Activated CD4-positive, CD25-positive, alpha-beta regulatory T cell treated with anti-CD3 and anti-CD28 coated beads, Interleukin-2, amount 50 U/mL, for 72 hours (primary cell): ENCODE measurements at places on chromosomes 5 and 9.

- DNase-seq = no peak
Observed at GRCh38 chr9:77421506-77422265, 226.4 kb downstream of the GNA14 start.

GRCh38 chr9:121340676-121341392, 29.2 kb downstream of the STOM start:
- no peak for DNase-seq

GRCh38 chr5:23468658-23469057, 38.8 kb upstream of the PRDM9 start:
- DNase-seq = no peak

- no peak for DNase-seq
Observed at GRCh38 chr5:164370841-164371240, 865.4 kb downstream of the MAT2B start.

DNA sequence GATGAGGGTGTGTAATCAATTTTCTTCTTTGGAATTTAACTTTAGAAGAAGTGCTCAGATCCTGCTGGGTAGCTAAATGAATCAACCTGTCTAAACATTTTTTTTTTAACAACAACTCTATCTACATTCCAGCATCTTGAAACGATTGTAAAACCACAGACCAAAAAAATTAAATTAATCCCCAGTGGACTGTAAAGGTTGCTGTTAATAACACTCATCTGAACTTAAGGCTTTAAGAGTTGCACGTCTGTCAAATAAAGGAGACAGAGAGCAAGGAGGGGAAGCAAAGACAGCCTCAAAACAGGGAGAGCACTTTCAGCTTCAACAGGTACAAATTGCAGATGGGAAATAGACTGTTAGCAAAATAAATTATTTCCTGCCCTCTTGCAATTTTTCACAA, 548.5 kb downstream of the DTWD2 start:
- DNase-seq = no peak

GRCh38 chr9:133074111-133074651, 12.4 kb downstream of the CEL start:
- no peak for DNase-seq

DNA sequence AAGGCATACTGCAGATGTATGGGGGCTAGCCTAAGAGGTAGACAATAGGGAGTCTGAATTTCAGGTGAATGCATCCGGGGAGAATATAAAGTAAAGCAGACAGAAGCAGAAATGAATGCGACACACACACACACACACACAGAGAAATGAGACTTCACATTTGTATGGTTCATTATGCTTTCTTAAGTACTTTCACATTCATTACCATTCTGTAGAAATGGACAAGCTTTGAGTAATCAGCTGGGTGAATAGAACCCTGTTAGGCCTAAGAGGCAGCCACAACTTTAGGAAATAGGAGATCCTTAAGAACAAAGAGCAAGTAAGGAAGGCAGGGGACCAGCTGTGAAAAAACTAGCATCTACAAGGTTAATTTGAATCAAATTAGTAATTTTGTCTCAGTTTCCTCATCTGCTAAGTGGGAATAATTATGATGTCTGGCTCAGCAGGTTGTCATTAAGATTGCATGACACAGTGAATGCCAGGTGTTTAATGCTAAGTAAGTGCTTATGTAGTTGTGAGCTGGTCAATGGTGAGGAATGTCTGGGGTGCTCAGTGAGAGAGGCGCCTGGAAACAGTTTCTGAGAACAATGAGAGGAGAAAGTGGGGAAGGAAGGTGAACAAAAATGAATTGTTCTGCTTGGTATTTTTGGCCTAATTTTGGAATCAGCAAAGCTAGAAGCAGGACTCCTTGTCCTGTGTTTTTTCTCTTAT, 265.8 kb upstream of the CLINT1 start:
- DNase-seq = no peak

DNA sequence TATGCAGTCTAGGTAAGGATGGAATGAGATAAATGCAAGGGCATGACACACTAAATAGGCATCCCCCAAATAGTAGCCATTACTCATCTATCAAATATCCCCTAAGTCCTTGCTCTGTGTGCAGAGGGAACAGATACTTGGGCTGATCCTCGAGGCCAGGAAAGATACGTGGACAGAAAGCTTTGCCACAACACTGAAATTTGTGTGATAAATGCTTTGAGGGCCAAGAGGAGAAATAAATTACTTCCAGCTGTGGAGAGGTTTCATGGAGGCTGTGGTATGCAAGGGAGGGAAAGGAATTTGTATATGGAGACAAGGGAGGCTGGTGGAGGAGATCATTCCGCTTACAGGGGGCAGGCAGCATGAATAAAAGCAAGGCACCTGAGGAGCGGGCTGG, 18.5 kb downstream of the ATOX1 start:
- DNase-seq = no peak

DNA sequence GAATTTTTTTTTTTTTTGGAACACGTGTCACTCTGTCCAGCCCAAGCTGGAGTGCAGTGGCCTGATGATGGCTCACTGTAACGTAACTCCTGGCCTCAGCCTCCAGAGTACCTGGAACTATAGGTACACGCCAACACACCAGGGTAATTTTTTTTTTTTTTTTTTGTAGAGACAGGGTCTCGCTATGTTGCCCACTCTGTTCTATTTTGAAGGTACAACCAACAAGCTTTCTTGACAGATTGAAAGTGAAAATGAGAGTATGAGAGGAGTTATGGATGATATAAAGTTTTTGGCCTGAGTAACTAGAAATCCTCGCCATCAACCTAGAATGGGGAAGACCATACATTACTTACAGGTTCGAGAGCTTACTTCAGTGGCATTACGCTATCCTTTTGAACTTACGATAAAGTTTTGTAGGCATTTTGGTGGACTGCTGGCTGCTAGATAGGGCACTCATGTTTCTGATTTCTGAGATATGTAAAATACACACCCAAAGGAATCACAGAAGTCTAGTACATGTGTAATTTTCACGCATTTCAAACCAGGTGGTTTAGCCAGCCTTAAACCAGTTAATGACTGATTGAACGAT, 806 bp upstream of the CDC42SE2 start:
- DNase-seq = no peak

DNA sequence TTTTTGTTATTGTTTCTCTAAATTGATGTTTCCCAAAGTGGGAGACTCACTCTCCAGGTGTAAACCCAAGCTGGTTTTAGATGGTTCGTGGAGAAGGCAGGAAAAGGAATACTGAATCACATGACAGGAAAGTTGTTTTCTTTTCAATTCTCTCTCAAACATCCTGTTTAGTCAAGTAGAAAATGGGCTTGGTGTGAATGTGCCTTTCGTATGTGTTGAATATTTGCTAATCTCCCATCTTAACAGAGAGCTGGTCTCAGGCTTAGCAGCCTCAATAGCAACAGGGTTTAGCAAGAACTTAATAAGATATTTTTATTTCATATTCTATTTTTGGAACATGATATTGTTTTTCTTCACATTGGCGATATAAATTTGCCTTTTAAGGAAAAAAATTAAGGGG, 119.7 kb downstream of the INSYN2B start:
- no peak for DNase-seq

DNA sequence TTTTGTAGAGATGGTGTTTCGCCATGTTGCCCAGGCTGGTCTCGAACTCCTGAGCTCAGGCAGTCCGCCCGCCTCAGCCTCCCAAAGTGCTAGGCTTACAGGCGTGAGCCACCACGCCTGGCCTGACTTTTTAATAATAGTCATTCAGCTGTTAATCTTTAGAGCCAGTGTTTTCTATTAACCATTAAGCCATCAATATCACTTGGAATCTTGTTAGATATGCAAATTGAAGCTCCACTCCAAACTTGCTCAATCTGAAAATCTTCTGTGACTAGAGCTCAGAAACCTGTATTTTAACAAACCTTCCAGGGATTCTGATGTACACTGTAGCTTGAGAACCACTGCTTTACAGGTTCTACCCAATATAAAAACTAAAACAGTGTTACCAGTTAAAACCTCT, 113.5 kb downstream of the CDC42SE2 start:
- DNase-seq = no peak

- DNase-seq = no peak
Observed at GRCh38 chr5:52799358-52799982, 11.8 kb downstream of the ITGA1 start.

DNA sequence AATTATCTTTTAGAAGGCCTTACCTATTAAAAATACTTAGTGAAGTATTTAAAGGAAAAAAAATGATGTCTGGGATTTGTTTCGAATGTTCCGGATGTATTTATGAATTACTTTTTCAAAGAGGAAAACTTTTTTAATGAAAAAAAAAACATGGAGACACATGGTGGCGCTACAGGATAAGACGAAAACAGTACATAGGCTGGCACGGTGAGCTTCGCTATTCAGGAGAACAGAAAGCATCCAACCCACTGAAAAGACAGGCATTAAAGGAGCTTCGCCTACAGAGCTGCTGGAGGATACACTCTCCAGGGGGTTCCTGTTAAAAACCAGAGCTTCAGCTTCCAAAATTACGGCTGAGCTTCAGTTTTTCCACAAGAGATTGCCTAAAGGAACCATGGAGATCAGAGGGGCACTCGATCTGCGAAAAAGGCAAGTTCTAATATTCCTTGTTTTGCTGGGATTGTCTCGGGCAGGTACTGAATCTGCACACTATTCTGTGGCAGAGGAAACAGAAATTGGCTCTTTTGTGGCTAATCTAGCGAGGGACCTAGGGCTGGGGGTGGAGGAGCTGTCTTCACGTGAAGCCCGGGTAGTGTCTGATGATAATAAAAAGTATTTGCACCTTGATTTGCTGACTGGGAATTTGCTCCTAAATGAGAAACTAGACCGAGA, at the start of gene PCDHB14:
PCDHB14 (plus strand) TSS at position 232 of the 672 bp plus-strand sequence; CDS start at position 395, 163 bp downstream.
- no peak for DNase-seq

GRCh38 chr9:3762076-3762475, 236.3 kb upstream of the RFX3 start:
- no peak for DNase-seq

DNA sequence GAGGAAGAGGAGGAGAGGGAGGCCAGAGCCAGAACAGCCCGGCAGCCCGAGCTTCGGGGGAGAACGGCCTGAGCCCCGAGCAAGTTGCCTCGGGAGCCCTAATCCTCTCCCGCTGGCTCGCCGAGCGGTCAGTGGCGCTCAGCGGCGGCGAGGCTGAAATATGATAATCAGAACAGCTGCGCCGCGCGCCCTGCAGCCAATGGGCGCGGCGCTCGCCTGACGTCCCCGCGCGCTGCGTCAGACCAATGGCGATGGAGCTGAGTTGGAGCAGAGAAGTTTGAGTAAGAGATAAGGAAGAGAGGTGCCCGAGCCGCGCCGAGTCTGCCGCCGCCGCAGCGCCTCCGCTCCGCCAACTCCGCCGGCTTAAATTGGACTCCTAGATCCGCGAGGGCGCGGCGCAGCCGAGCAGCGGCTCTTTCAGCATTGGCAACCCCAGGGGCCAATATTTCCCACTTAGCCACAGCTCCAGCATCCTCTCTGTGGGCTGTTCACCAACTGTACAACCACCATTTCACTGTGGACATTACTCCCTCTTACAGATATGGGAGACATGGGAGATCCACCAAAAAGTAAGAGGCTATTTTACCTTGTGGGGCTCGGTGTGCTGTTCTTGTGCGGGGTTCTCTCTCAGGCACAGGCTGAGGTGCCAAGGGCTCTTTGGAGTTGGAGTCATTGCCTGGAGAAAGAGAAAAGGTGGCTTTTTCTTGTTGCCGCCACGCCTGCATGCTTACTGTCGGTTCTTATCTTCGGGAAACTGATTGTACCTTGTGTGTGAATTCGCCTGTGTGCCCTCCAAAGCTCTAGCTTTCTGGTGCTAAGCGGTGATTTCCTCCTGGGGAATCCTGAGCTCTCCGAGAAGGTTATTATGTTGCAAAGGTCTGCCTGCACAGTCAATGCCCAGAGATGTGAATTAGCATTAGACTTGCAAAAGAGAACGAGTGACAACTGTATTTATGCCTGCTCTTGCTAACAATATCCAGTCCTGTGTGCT, at the start of gene ISL1:
ISL1 (plus strand) TSS at position 318 of the 991 bp plus-strand sequence; CDS start at position 542, 224 bp downstream.
- no peak for DNase-seq

DNA sequence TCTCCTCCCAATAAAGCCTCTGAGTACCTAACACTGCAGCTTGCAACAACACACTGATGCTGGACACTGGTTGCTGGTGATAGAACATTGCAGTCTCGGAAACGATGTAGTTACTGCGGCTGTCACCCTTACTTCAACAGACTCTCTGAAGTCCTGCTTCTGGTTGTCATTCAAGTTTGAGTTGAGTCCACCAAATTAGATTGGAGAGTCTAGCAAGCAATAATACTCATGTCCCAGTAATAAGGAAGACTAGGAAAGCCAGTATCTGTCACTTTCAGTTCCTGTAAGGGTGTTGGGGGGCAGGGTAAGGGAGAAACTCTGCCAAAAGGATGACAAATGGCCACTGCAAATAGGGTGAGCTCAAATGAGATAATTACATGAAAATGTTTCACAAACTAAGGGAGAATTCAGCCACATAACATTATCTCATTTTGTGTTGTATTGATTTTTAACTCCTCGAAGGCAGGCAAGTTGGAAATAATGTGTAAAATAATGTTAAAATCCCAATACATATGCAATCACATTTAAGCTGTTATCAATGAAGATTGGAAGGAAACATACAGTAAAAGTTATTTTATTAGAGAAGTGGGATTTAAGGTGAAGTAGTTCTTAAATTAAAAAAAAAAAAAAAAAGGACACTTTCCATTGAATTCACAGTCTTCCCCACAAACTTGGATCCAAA, 849 bp upstream of the IFT74 start:
- no peak for DNase-seq

DNA sequence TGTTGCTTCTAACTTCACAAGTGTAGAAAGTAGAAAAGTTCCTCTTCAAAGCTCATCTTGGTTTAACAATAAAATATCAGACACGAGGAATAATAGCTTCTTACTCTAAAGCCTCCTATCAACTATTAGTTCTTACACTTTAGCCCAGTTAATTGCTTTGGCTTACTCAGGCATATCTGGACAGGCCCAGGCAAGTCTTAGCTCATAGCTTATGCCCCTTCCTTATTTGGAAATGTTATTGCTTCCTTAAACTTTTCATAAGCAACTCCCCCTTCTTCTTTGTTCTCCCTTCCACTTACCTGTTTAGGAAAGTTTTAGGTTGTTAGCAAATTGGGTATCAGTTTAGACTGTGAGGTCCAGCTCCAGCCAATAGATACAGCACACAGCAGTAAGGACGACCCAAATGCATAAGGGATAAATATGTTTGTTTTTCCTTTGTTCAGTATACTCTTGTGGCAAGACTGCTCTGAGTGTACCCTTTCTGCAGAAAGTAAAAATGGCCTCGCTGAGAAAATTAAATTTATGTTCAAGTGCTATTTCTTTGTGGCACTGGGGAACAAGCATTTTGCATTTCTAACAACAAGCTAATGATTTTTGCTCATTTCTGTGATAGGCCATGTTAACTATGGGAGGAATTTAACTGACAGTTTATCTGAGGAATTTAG, 162.1 kb downstream of the SMC2 start:
- no peak for DNase-seq

GRCh38 chr5:82862711-82863110, 214.5 kb downstream of the TMEM167A start:
- DNase-seq = no peak

- DNase-seq = no peak
Observed at GRCh38 chr5:14590949-14591348, 9.4 kb downstream of the OTULINL start.

- DNase-seq = no peak
Observed at GRCh38 chr5:53211799-53212198, 102.2 kb upstream of the MOCS2 start.

GRCh38 chr5:95020345-95020744, 264.5 kb downstream of the MCTP1 start:
- no peak for DNase-seq

GRCh38 chr5:38922199-38922598, 76.4 kb downstream of the OSMR start:
- peak; percentile 50 for DNase-seq
